ENCODE measurements at places on chromosomes 3 and 15.

DNA sequence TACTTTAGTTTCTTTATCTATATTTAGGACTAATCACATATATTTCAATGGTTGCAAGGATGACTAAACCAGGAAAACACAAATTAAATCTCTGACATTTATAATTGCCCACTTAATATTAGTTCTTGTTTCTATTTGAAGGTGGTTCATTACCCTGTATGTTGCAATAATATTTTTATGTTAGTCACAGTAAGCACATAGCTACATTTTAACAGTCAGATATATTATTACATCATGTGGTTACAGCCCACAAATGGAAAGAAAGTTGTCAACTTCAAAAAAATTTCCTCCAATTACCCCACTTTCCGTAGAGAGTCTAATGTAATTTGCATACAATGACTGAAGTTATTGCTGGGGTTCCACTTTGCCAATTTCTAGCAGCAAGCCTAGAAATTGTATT lies 114.6 kb downstream of the TUSC7 start:
- DNase-seq: no peak

GRCh38 chr15:62749036-62749815 lies 293.3 kb upstream of the TPM1 start:
- DNase-seq: no peak

- DNase-seq: no peak
Observed at GRCh38 chr15:101597360-101597928, 54.7 kb downstream of the TM2D3 start.

DNA sequence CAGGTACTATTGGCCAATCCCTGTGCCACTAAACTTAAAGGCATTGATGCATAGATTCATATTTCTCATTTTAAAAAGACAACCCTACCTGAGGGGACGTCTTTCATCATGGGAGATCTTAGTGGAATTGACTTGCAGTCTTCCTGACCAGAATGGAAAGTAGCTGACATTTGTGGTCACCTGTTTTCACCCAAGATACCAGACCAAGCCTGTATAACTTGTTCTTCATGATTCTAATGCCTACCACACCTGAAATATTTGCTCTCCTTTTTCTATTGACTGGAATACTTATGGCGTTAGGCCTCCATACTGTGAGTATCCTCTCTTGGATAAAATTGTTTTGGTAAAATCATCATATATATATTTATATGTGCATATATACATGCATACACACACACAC lies 54.7 kb upstream of the XCR1 start:
- DNase-seq: no peak

- no peak for DNase-seq
Observed at GRCh38 chr3:193704431-193704830, 111.4 kb downstream of the OPA1 start.

DNA sequence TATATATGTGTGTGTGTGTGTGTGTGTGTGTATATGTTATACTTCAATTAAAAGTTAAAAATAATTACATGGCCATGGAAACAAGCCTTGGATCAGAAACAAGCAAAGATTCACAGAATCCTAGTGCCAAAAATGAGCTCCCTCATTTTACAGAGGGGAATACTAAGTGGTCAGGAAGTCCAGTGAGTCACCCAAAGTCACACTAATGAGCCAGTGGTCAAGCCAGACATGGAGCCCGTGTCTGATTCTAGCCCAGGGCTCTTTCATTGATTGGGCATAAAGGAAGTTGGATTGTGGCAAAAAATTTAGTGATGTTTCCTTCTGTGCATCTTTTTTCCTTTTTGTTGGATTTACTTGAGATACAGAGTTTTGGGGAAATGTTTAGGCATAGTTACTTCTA lies 152.5 kb upstream of the NPHP3 start:
- DNase-seq: peak; percentile 9

DNA sequence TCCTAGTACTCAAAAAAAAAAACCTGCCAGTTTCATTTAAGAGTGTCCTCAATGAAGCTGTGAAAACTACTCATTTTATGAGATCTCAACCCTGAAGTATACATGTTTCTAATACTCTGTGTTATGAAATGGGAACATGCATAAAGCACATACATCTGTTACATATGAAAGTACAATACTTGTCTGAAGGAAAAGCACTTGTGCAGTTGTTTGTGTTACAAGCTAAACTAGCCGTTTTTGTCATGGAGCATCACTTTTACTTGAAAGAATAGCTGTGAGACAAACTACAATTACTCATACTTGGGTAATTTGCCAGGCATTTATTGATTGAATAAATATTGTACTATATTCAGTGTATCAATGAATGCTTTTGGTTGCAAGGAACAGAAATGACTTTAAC lies 72.7 kb downstream of the TIPARP start:
- no peak for DNase-seq

DNA sequence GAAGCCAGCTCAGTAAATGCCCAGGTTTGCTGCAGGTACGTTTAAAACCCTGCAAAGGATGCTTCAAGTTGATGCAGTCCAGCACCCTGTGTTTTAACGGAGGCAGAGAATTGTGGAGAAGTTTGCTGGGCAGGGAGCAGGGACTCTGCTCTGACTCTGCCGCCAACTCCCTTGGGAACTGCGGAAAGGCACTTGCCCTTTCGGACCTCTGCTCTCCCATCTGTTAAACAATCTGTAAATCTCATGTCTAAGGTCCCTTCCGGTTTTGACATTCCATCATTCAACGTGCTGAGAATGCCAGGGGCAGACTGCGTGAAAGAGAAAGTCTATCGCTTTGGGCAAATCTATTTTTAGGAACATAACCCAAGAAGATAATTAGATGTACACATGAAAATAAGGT lies 184.5 kb downstream of the OPA1 start:
- no peak for DNase-seq

DNA sequence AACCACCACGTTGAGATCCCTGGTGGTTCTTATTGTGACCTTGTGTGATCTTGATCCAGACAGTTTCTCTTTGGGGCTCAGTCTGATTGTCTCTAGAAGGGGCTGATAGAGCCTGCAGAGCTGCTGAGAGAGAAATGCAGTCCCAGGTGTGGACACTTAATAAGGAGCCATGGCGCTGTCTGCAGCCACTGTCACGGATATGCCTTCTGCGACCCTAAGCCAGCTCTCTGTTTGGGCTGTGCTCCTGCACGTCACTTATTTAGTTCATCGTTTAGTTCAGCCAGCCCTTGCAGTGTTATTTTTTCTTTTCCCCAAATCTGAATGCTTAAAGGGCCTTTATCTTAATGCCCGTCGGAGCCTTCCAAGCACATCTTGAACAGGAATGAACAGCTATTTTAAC lies 12.0 kb downstream of the SLC6A1 start:
- DNase-seq: no peak

DNA sequence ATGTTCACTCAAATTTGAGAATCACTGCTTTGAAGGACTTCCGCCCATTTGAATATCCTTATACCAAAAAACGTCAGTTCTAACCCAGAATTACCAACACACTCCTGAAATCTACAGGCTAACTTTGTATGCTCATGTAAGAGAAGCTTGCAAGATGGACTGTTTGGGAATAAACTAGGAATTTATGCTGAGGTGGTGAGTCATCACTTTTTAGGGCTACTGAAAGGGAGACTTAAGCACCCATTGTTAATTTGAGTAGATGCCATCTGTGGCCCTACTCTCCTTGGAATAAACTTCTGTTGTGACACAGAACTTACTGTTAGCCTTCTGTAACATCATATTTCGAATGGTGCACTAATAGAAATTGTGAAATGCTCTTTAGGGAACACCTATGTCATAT lies 74.6 kb downstream of the FGF12 start:
- peak; percentile 2 for DNase-seq

- no peak for DNase-seq
Observed at GRCh38 chr3:95731753-95732152, 1082.6 kb upstream of the EPHA6 start.

DNA sequence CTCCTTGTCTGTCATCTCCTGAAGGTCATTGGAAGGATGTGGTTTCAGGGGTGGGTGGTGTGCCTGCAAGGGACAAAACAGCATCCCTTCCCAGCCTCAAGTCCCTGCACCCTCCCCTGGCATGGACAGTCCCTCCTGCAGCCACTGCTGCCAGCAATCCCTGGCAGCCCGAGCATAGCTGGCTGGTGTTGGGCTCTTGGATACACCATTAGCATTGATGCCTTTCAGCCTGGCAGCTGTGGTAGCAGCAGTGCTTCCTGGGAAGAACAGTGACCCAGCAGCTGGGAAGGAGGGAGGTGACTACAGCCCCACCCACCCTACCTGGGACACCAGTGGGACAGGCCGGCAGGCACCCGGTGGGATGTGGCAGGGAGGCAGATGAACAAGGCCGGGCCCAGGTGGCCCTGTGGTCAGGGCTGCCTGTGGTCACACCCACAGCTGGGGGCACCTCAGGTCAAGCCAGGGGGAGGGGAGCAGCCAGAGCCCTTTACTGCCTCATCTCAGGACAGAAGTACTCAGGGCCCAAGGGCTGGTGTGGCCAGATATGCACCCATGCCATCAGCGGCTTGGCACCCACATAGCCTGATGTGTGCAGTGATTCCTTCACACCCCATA lies 32.9 kb upstream of the TMEM115 start:
- no peak for DNase-seq

GRCh38 chr3:57446318-57446841 lies 97.8 kb downstream of the DNAH12 start:
- peak; percentile 44 for DNase-seq

- no peak for DNase-seq
Observed at GRCh38 chr3:152817400-152817799, 17.5 kb upstream of the P2RY1 start.

DNA sequence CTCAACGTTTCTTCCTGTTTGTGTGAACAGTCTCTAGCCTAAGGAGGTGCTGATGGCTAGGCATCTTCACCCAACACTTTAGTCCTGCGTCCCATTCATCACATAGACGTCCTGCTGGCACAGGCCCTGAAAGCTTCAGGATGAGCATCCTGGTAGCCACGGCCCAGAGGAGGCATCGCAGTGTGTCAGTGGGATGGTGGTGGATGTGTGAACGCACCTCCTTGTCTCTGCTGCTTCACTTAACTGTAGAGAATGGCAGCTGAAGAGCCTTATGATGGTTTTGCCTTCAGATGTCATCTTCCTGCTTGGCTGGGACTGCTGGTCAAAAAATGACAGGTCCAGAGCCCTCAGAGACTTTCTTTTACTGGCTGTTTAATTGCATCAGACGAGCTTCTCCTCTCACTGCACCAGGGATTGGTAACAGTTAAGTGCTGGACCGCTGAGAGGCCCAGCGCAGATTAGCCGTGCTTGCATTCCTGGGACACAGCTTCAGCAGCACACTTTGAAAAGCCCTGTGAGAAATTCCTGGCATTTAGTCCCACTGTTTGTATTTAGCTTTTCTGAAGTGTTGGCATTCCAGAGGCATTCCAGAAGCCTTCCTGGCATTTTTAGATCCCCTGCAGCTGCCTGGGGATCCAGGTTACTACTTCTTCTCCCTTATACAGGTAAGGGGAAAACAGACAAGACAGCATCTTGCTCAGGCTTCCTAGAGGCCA lies 132.4 kb upstream of the PLXNA1 start:
- DNase-seq: no peak

GRCh38 chr3:44509393-44509921 lies 32.0 kb upstream of the ZNF445 start:
- DNase-seq: peak; percentile 6

DNA sequence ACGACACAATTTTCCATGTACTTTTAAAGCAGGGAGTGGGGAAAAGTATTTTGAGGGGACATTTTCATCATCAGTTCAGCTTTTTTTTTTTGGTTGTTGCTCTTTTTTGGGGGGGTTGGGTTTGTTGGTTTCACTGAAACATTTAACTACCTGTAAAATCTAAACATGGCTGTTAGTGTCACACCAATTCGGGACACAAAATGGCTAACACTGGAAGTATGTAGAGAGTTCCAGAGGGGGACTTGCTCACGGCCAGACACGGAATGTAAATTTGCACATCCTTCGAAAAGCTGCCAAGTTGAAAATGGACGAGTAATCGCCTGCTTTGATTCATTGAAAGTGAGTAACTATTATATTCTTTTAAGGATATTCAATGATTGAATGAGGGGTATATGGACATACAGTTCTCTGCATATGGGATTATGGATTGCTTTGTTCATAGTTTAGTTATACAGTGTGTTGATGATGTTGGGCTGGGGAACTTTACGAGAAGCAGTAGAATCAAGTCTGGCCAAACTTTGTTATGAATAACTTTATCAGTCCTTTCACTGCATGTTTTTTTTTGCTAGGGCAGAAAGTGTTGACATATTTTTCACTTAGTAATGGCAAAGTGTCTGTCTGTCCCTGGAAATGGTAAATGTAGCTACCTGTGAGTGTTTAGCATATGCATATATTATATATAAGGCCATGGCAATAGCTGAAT lies 31.5 kb downstream of the MBNL1 start:
- DNase-seq: no peak

All from ELR (cell line).